ENCODE measurements at places on chromosomes 1 and 21.

DNA sequence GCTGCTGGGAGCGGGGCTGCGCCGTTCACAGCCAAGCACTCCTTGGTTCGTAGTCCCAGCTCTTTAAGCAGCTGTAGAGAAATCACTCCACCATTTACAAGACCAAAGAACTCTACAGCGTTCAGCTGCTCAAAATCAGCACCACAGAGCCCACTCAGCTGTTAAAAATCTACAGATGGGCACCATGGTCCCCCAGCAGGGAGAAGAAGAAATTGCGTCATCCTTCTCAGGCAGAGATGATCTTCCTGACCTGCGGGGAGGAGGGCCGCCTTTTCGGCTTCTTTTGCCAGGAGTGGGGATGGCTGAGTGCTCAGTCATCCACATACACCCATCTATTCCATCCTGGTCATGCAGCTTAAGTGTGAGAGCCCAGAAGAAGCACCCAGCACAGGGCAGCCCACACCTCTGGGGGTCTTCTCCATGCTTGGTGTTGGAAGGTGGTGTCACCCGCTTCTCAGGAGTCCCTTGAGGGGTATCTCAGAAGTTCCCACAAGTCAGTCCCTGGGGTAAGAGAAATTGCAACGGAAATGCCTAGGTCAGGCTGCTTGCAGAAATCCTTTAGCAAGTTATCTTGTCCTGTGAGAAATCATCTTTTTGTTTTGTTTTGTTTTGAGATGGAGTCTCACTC is 163.8 kb downstream of the NPHP4 start:
- no peak for DNase-seq

- DNase-seq, result no peak
These were observed 30.8 kb upstream of the DMBX1 start for GRCh38 chr1:46458846-46459245.

DNA sequence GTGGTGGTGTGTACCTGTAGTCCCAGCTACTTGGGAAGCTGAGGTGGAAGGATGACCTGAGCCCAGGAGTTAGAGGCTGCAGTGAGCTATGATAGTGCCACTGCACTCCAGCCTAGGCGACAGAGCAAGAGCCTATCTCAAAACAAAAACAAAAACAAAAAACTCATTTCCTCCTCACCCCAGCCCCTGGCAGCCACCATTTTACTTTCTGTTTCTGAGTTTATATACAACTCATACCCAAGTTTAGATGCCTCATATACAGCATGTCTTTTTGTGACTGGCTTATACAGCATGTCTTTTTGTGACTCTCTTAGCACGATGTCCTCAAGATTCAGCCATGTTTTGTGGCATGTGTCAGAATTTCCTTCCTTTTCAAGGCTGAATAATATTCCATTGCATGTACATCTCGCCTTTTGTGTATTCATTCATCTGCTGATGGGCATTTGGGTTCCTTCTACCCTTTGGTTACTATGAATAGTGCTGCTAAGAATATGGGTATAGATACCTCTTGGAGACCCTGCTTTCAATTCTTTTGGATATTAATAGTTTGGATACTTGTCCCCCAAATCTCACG is 14.7 kb downstream of the COA7 start:
- no peak for DNase-seq

GRCh38 chr1:1332031-1332755 is 1.1 kb downstream of the TAS1R3 start:
- no peak for DNase-seq

DNA sequence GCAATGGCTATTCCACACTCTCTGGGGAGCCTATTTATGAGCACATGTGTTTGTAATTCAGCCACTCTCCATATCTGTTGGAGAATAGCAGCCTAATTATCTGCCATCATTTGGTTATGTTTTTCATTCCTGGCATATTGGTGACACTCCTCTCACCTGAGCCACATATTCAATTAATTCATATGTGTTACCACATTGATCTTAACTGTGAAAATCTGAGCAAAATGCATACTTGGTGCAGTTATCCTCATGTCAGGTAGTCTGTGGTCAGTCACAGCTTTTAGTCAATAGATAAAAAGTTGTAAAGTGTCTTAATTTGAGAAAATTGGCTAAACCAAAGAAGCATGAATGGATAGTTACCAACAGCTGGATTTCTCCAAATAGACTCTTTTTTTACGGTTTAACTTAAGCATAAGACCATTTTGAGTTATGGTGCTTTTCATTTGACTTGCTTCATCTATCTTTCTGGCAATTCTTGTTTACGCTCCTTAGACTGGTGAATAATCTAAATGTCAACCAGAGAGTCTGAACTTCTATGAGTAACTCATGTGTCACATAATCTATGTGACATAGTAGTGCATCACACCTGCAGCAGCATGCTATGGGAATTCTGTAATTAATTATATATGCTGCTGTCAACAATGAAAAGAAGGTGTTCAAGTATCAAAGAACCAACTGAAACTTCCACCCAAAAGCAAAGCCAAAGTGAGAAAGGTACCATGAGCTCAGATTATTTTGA is 187.7 kb upstream of the SGIP1 start:
- DNase-seq, result no peak

- peak; percentile 61 for DNase-seq
These were observed 36.0 kb downstream of the F5 start for GRCh38 chr1:169550294-169550693.

- no peak for DNase-seq
These were observed 68.9 kb downstream of the CNIH3 start for GRCh38 chr1:224684979-224685425.

DNA sequence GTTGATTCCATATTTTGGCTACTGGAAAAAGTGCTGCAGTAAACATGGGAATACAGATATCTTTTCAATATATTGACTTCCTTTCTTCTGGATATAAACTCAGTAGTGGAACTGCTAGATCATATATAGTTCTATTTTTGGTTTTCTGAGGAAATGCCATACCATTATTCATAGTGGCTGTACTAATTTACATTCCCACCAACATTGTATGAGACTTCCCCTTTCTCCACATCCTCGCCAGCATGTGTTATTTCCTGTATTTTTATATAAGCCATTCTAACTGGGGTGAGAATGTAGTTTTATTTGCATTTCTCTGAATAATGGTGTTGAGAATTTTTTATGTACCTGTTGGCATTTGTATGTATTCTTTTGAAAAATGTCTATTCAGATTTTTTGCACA is 385.2 kb downstream of the NUF2 start:
- no peak for DNase-seq

DNA sequence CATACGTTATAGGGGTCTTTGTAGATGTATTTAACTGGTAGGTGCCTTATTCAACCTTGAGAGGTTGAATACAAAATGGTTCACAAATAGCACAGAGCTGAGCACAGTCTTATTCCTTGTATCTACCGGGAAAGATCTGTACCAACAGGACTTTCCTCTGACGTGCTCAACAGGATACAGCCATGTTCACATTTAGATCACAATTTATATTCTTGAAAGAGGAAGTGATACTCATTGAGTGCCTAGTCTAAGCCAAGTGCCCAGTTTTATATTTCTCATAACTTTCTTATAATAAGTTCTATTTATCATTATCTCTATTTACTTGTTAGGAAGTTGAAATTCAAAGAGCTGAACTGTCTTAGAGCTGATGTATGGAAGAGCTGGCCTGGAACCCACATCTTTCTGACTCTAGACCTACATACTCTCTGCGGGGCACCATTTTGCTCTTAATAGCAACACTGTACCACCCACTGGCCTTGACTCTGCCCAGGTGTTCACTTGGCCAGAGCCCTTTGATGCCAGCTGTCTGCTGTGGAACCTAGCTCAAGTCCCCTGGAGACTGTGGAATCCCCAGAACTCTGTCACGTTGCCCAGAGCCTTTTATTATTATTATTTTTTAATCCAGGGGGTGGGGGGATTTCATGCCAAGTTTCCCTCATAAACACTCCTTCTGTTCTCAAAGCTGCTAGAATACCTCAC is 156.2 kb downstream of the TPR start:
- DNase-seq, result no peak

DNA sequence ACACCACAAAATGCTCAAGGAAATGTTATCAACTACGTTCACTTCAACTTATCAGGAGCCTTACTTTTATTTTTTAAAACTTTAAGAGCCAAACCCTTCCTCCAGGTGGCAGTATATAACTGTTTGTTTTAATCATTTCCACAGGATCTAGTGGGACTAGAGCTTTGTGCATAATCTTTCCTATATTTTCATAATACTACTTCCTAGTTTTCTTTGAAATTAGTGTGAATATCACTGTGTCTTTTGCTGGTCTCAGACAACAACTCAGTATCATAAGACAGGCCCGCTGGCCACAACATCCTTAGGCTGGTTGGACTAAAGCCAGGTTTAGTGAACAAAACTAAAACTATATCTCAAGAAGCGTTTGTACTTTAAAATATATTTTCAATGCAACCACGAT is 145.5 kb downstream of the TIAM1 start:
- peak; percentile 63 for DNase-seq

- DNase-seq, result no peak
These were observed 89.5 kb downstream of the CSMD2 start for GRCh38 chr1:34075576-34075975.

- no peak for DNase-seq
These were observed 65.1 kb downstream of the DISC1 start for GRCh38 chr1:231691618-231692259.

- DNase-seq, result no peak
These were observed 14.3 kb downstream of the SMG5 start for GRCh38 chr1:156268336-156268735.

DNA sequence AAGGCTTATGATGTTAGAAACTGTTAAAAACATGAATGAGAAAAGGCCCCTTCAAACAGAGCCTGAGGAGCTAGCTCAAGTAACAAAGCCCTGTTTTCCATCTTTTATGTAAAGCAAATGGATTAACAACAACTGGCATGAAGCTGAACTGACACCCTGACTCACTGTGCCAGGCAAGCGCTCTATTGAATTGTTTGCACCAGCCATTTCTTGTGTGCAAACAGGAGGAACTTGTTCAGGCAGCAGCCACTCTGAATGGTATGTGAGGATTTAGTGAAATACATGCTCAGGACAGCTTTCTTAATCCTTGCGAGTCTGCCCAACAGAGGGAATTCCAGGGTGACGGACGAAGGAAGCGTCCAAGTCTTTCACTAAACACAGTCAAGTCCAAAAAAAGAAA is 291.1 kb upstream of the ADGRL2 start:
- no peak for DNase-seq

- DNase-seq, result no peak
These were observed 71.1 kb upstream of the DIRAS3 start for GRCh38 chr1:68121536-68121935.

- DNase-seq, result peak; percentile 67
These were observed 51.9 kb downstream of the AGPAT3 start for GRCh38 chr21:43916691-43917514.

DNA sequence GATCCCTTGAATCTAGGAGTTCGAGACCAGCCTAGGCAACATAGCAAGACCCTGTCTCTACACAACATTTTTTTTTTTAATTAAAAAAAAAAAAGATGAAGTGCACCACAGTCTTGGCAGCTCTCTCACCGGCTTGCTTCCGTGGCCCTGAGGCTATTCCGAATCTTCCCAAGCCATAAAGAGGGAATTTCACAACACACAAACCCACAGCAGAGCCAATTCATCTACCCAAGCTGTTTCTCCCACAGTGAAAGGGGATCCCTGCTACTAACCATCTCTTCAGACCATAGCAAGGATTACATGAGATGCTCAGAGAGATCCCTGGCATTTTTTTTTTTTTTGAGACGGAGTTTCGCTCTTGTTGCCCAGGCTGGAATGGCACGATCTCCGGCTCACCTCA is 8.3 kb upstream of the CHD5 start:
- no peak for DNase-seq

- DNase-seq, result no peak
These were observed 712.3 kb downstream of the PTPRU start for GRCh38 chr1:29948581-29948980.

DNA sequence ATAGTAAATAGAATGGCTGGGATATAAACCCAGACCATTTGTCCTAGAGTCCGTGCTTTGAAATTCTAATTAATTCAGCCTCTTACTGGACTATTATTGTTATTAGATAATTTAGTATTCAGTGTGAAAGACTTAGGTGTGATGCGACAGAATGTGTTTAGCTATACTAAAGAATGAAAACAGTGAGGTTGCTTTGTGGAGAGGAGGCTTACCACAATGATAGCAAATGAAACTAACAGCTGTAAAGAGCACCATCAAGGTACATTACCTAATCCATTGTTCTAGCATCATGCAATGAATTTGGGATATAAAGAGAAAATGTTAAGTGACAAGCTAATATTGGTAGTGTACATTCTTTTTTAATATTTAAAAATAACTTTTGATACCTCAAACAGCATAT is 911.1 kb downstream of the KCNT2 start:
- no peak for DNase-seq

DNA sequence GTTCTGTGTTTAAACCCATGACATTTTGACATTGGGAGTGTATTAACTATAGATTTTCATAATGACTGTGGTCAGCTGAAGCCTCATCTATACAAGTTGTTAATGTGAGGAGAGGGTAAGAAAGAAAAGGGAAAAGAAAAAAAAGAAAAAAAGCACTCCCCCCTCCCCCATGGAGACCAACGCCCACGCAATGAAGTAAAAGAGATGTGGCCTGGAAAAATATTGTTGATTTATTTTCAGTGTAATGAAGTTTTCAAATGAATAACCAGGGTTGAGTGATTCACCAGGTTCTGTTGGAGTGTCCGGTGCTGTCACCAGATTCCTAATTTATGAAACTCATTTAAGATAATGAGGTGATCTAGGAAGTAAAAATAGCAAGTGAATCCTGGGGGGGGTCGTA is 4.7 kb downstream of the RNF220 start:
- DNase-seq, result no peak

GRCh38 chr21:20511216-20511880 is 486.9 kb upstream of the NCAM2 start:
- no peak for DNase-seq

- DNase-seq, result no peak
These were observed 5.2 kb upstream of the GALNT2 start for GRCh38 chr1:230061801-230062200.

DNA sequence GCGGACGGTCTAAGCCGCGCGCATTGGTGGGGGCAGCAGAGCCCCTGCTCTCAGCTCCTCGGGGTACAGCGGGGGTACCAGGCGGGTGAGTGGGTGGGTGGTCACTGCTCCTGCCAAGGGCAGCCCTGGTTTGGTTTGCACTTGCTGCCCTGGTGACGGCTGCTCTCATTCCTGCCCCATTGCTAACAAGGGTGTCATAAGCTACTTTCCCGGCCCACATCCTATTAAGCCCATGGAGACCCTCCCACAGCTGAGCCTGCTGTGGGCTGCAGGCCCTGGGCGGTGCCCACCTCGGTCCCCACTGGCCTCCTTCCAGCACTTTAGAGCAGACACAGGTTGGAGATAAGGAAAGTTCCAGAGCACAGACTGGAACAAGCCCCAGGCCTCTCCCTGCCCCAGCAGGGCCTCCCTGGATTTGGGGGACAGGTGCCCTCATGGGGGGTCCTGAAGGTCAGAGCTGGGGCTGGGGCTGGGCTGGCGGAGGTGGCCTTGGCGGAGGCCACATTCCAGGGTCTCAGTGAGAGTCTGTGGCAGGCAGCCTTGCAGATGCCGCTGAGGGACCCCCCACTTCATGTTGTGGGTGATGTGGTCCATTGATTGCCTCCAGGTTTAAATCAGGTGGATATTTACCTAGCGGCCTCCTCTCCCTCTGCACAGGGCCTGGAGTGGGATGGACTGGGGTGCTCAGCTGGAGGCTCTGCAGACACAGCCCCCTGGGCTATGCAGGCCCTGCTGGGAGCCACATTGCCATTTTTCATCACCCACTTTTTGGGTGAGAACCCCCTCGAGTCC is 27.0 kb downstream of the COL18A1 start:
- no peak for DNase-seq

- DNase-seq, result no peak
These were observed 46.1 kb upstream of the TRAPPC10 start for GRCh38 chr21:43965911-43966585.
